Right cardiac atrium (tissue), 5 donors: ENCODE measurements at places on chromosomes 12 and 14. TPM values are rescaled to one million over a fixed set of nuclear protein-coding genes. Genes with fewer than 3 reads are reported as not detected.

Gene HOXC6
- polyA plus RNA-seq: 0.48 TPM

Gene FOXG1
- 0.20 TPM for polyA plus RNA-seq

Gene CMA1
- polyA plus RNA-seq: not detected

Gene PRB4
- not detected for polyA plus RNA-seq

Gene KLHL33
- polyA plus RNA-seq: 0.68 TPM

Gene FOXA1
- polyA plus RNA-seq: not detected

Gene OVCH1
- 0.07 TPM for polyA plus RNA-seq
